Breast epithelium (tissue), 4 donors: ENCODE measurements at places on chromosomes 2 and 18.

DNA sequence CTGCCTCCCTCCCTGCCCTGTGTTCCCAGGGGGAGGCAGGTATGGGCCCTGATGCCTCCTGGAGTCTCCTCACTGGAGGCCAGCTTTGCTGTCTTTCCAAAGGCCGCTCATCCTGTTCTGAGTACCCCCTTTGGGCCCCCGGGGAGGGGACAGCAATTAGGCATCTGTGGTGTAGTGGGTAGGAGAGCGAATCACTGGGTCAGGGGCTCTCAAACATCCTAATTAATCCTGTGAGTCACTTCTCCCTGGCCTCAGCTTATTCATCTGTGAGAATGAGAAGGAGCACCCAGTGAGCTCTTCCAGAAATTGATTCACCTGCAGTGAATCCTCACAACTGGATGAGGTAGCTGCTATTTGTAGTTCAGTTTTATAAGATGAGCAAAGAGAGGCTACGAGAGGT is 16.4 kb downstream of the TET3 start:
- H3K36me3 ChIP-seq = no peaks in the 10 kb centered on the region
- no peak for DNase-seq
- peak overlapping the region; percentile 41 for H3K27ac ChIP-seq
- H3K27me3 ChIP-seq = no peaks in the 10 kb centered on the region

DNA sequence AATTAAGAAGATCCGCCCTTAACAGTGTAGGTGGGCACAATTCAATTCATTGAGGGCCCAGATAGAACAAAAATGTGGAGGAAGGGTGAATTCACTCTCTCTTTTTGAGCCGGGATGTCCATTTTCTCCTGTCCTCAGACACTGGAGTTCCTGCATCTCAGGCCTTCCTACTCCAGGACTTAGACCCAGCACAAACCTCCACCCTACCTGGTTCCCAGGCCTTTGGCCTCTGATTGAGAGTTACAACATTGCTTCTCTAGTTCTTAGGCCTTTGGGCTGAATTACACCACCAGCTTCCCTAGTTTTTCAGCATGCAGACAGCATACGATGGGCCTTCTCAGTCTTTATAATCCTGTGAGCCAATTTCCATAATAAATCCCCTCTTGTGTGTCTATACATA is 87.8 kb upstream of the TMEM17 start:
- no peak for DNase-seq
- H3K4me3 ChIP-seq = no peak overlapping the region
- H3K27ac ChIP-seq = no peak overlapping the region
- H3K27me3 ChIP-seq = no peaks in the 10 kb centered on the region

DNA sequence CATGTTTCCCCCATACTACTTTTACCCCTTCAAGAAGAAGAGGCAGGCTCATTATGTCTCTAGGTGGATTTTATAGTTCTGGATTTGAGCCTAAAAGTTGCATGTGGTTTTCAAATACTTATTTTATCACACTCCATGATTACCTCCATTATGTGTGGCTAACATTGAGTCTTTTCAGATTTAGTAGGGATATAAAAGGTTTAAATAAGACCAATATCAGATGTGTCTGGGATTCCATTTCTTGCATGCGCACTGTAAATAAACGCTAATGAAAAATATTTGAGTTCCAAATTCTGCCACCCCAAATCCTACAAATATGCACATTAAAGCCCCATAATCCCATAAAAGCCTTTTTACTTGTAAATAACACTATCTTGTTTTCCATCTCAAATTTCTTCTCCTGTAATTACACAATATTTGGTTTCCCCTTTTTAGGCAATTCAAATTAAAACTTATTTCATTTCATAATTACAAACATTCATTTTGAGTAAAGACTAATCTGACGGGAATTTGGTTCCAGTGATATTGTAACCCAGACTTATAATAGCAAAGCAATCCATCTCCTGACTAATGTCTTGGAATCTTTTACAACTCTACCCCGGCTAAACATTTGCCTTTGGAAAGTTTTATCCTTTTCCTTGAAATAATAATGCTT is 600.0 kb downstream of the SLC4A3 start:
- no peak overlapping the region for H3K4me3 ChIP-seq
- DNase-seq = no peak
- H3K27me3 ChIP-seq = no peaks in the 10 kb centered on the region
- H3K36me3 ChIP-seq = no peaks in the 10 kb centered on the region
- H3K4me1 ChIP-seq = no peaks in the 10 kb centered on the region
- no peak overlapping the region for H3K27ac ChIP-seq

- H3K27ac ChIP-seq = peak overlapping the region; percentile 33
- no peaks in the 10 kb centered on the region for H3K4me1 ChIP-seq
- H3K36me3 ChIP-seq = no peaks in the 10 kb centered on the region
Observed at GRCh38 chr2:238929242-238930081, 81.6 kb downstream of the TWIST2 start.

DNA sequence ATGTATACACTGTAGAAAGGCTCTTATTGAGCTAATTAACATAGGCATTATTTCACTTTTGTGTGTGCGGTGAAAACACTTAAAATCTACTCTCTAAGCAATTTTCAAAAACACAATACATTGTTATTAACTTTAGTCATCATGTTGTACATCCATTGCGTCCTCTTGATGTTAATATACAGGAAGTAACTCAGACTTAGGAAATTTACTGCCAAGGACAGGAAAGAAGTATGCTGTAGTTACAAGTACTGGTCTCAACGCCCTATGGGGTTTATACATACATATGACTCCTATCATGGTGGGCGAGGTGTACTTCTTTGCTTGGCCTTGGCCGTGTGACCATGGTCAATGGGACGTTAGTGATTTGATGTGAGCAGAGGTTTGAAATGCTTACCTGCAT is 15.5 kb downstream of the SCTR start:
- H3K4me1 ChIP-seq = no peaks in the 10 kb centered on the region
- H3K27me3 ChIP-seq = peaks cover 6% of the 10 kb centered on the region
- no peaks in the 10 kb centered on the region for H3K36me3 ChIP-seq
- H3K27ac ChIP-seq = no peak overlapping the region
- no peak for DNase-seq

- DNase-seq = no peak
- H3K27me3 ChIP-seq = peaks cover 9% of the 10 kb centered on the region
- H3K27ac ChIP-seq = no peak overlapping the region
- H3K4me3 ChIP-seq = no peak overlapping the region
Observed at GRCh38 chr2:2466534-2466933, 135.5 kb upstream of the MYT1L start.

- H3K36me3 ChIP-seq = no peaks in the 10 kb centered on the region
- no peaks in the 10 kb centered on the region for H3K27me3 ChIP-seq
- no peak for DNase-seq
- no peak overlapping the region for H3K27ac ChIP-seq
- no peaks in the 10 kb centered on the region for H3K4me1 ChIP-seq
- no peak overlapping the region for H3K4me3 ChIP-seq
Observed at GRCh38 chr2:127392133-127392827, 4.5 kb upstream of the MAP3K2 start.

DNA sequence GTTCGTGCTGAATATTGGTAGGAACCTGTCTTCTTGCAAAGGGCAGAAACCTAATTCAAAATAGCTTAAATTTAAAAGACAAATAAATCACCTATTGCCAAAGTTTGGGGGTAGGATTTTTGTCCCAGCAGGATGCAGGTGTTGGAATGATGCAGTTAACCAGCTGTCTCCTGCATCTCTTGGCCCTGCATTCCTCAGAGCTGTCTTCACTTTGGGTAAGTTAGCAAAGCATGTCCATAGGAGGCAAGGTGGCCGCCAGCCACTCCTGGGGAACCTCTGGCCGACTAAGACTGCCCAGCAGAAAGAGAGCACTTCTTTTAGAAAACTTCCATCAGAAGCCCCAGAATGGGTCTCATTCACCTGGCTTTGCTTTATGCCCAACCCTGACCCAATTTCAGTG is 20.5 kb upstream of the NYAP2 start:
- no peaks in the 10 kb centered on the region for H3K27me3 ChIP-seq
- no peak for DNase-seq
- no peak overlapping the region for H3K27ac ChIP-seq

GRCh38 chr2:60880643-60881046 is 729 bp upstream of the REL start:
- peak overlapping the region; percentile 99 for H3K27ac ChIP-seq
- DNase-seq = no peak
- H3K27me3 ChIP-seq = no peaks in the 10 kb centered on the region
- H3K4me1 ChIP-seq = no peaks in the 10 kb centered on the region

- H3K4me3 ChIP-seq = no peak overlapping the region
- DNase-seq = no peak
- H3K4me1 ChIP-seq = no peaks in the 10 kb centered on the region
- H3K36me3 ChIP-seq = no peaks in the 10 kb centered on the region
Observed at GRCh38 chr2:240874715-240875227, 6.1 kb downstream of the AGXT start.

- H3K36me3 ChIP-seq = no peaks in the 10 kb centered on the region
- no peaks in the 10 kb centered on the region for H3K4me1 ChIP-seq
- no peak overlapping the region for H3K4me3 ChIP-seq
Observed at GRCh38 chr18:2903006-2903405, 56.2 kb downstream of the EMILIN2 start.

GRCh38 chr2:228801451-228801850 is 469.6 kb downstream of the PID1 start:
- H3K27ac ChIP-seq = no peak overlapping the region
- H3K36me3 ChIP-seq = no peaks in the 10 kb centered on the region
- no peaks in the 10 kb centered on the region for H3K27me3 ChIP-seq
- no peaks in the 10 kb centered on the region for H3K4me1 ChIP-seq
- no peak for DNase-seq
- H3K4me3 ChIP-seq = no peak overlapping the region

DNA sequence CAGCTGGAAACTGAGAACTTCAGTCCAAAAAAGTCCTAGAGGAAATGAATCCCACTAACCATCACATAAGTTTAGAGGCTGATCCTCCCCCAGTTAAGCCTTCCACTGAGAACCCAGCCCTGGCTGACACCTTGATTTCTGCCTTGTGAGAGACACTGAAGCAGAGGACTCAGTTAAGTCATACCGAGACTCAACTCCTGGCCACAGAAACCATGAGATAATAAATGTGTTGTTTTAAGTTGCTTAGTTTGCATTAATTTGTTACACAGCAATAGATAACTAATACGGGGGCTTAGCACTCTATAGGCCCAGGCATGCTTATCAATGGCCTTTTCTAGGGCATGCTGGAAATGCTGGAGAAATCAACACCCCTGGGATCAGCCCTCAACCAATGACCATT is 3.4 kb upstream of the ADD2 start:
- H3K4me3 ChIP-seq = no peak overlapping the region
- no peaks in the 10 kb centered on the region for H3K36me3 ChIP-seq
- no peak for DNase-seq
- peaks cover 5% of the 10 kb centered on the region for H3K27me3 ChIP-seq

DNA sequence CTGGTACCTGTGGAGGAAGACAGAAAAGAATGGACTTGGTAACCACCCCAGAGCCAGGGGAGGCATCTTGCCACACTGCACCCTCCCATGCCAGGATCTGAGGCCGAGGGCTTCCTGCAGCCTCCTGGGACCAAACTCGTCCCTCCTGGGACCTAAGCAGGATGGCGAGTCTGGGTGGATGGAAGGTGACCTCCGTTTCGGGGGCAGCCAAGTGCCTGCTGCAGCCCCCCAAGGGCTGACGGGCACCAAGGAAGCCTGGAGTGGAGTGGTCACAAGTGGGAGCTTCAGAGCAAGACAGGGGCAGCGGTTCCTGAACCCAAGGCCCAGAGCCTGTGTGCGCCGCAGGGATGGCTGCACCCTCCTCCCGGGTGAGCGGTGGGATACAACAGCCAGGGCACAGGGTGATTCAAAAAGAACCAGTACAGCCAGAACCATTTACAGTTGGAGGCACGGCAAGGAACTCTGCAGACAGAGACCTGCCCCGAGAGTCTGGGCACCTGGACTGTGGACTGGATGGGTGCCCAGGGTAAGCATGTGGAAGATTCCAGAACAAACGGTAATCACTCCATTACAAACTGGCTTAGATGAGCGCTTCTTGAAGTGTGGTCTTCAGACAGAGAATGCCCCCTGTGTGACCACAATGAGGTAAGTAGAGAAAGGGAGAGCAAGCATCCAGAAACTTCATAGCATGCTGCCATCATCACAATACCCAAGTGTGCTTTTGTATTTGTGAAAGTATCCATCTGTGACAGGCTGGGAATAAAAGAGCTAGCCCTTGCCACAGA is 12.1 kb downstream of the HS1BP3 start:
- no peak overlapping the region for H3K27ac ChIP-seq
- H3K27me3 ChIP-seq = no peaks in the 10 kb centered on the region
- H3K4me1 ChIP-seq = peaks cover 19% of the 10 kb centered on the region
- DNase-seq = no peak
- no peak overlapping the region for H3K4me3 ChIP-seq

DNA sequence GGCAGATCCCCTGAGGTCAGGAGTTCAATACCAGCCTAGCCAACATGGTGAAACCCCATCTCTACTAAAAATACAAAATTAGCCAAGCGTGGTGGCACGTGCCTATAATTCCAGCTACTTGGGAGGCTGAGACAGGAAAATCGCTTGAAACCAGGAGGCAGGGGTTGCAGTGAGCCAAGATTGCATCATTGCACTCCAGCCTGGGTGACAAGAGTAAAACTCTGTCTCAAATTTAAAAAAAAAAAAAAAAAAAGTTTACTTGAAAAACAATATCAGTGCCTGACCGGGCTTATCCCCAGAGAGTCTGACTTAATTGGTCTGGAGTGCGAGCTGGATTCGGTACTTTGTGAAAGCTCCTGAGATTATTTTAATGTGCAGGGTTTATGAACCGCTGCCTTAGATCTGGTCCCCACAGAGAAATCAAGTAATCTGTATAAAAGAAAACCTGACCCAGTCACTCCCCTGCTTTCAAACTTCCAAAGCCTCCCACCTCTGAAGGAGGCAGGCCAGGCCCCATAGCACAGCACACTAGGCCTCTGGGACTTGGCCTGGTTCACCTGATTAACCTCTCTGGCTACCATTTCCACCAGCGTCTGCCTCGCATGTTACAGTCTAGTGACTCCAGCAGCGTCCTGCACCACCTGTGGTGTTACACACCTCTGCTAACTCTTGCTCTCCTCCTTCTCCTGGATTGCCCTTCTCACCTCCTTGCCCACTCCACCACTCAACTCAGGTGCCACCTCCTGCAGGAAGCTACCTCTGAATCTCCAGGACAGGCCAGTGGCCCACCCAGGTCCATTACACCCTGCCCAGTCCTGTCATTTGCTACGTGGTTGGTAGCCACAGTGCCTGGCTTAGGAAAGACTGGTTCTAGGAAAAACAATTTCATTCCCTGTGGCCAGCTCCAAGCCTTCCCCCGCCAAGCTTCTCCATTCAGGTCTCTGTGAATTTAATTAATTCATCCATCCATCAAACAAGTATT is 114.3 kb upstream of the PPP1CB start:
- peak overlapping the region; percentile 59 for H3K27ac ChIP-seq
- H3K4me1 ChIP-seq = no peaks in the 10 kb centered on the region
- H3K36me3 ChIP-seq = no peaks in the 10 kb centered on the region

- H3K27ac ChIP-seq = no peak overlapping the region
- H3K27me3 ChIP-seq = no peaks in the 10 kb centered on the region
- H3K36me3 ChIP-seq = no peaks in the 10 kb centered on the region
- no peaks in the 10 kb centered on the region for H3K4me1 ChIP-seq
- no peak overlapping the region for H3K4me3 ChIP-seq
- no peak for DNase-seq
Observed at GRCh38 chr18:2313332-2313731, 258.0 kb downstream of the METTL4 start.

- H3K27me3 ChIP-seq = peaks cover 3% of the 10 kb centered on the region
- H3K36me3 ChIP-seq = no peaks in the 10 kb centered on the region
- peak overlapping the region; percentile 25 for H3K27ac ChIP-seq
- no peaks in the 10 kb centered on the region for H3K4me1 ChIP-seq
Observed at GRCh38 chr2:237865623-237866041, 6.2 kb downstream of the RAMP1 start.
